ENCODE measurements at places on chromosomes 16 and 17.

- DNase-seq = no peak
Observed at GRCh38 chr17:60827943-60828342, 150.3 kb downstream of the BCAS3 start.

DNA sequence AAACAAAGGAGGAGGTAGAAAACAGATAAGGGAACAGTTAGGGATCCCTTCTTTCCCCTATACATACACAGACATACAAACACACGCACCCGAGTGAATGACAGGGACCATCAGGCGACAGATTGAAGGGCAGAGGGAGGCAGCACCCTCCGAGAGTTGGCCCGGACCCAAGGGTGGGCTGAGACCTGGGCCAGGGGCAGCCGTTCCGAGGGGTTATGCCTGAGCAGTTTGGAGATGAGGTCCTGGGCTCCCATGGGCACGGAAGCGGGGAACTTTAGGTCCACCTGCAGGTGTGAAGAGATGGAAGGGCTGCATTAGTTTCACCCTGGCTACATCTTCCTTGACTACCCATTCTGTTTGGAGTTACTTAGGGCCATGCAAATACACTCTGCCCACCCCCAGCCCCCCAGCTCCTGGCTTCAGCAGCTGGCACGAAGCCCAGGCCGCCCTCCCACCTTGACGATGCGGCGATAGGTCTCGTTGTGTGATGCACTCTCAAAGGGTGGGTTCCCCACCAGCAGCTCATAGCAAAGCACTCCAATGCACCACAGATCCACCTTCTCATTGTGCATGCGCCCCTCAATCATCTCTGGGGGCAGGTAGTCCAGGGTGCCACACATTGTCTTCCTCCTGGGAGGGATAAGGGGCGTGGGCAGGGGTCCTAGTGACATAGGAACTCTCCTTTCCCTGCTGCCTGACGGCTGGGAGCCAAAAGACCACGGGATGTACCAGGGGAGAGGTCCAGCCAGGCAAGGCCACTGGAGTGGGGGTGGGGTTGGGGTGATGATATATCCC, 5.4 kb downstream of the AURKB start:
- no peak for DNase-seq

DNA sequence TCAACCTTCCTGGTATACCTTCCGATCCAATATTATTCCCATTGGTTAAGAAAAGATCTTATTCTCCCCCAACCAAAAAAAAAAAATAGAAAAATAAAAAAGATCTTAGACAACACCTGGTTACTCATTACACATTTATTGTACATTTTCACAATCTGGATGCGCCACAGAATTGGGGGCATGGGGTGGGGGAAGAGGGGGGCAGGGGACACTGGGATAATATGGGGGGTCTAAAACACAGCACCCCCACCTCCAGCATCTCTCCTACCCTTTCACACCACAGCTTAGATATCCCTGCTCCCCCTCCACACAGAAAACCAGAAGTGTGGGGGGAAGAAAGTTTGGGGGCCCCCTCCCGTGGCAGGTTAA, 3.7 kb downstream of the VAMP2 start:
- no peak for DNase-seq

- DNase-seq = no peak
Observed at GRCh38 chr16:2142942-2143877, 5.2 kb upstream of the RAB26 start.

GRCh38 chr16:56607109-56607618, 1.2 kb upstream of the MT2A start:
- DNase-seq = no peak

GRCh38 chr17:6457688-6458459, 13.6 kb downstream of the PIMREG start:
- no peak for DNase-seq

DNA sequence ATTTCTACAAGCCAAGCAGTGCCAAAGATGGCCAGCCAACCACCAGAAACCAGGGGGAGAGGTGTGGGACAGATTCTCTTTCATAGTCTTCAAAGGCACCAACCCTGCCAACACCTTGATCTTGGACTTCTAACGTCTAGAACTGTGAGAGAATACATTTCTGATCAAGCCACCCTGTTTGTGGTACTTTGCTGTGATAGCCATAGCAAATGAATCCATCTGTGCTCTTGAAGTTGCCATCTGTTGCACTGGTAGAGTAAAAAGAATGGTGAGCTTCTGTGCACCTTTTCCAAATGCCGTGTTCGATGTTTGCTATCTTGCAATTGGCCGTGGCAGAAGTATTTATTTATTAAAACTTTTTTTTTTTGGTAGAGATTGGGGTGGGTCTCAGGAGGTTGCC, 16.7 kb upstream of the ADGRG1 start:
- no peak for DNase-seq

Data from stimulated activated CD8-positive, alpha-beta memory T cell treated with anti-CD3 and anti-CD28 coated beads, Interleukin-7, amount 100 ng/mL, for 4 hours (primary cell).